ENCODE measurements at places on chromosomes 6 and 20.

DNA sequence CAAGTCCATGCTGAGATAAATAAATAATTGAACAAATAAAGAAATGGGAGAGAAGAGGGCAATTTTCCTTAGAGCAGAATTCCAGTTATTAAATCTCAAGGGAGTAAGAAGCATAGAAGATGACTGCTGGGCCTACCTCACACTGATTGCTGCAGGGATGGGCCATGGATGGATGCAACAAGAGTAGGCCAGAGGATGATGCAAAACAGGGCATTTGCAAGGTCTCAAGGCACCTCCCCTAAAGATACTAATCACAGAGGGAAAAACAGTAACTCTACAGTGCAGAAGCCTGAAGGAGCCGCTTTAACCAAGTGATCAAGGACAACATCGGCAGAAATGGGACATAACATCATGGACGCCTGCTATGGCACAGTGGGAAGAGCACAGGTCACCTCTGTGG lies 1.7 kb upstream of the SCP2D1 start:
- DNase-seq, result no peak

GRCh38 chr20:8800089-8800488 lies 268.8 kb upstream of the PLCB4 start:
- DNase-seq, result no peak

DNA sequence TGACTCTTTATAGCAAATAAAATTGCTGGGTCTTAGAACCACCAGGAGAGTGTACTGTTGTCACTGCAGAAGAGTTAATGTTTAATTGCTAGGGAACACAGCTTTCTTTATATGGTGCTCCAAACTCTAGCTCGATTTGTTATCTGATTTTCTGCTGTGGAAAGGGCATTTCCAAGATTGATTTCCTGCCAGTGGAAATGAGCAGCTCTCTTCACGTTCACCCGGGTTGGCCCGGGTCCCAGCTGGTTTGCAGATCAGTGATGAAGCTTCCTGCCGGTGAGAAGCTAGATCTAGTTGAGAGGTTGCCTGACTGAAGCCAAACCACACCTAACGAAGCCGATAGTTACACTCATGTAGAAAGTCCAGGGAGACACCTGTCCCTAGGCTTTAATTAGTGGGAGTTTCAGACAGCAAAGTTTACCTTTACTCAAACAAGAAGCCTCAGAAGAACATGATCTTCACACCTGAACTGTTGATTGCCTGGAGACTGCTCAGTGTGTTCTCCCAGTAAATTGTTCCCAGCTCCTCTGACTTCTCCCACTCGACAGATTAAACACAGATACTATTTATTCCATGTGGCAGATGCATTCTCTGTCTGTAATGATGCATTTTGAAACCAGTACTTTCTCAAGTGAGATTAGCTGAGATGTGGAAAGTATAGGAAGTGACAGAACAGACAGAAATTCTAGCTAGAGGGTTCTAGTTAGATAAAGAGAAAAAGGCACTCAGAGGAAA lies 27.8 kb downstream of the PAQR8 start:
- DNase-seq, result peak; percentile 38

- DNase-seq, result no peak
Observed at GRCh38 chr6:84500726-84501125, 263.7 kb downstream of the TBX18 start.

GRCh38 chr20:11891776-11892545 lies 25.7 kb upstream of the BTBD3 start:
- no peak for DNase-seq

DNA sequence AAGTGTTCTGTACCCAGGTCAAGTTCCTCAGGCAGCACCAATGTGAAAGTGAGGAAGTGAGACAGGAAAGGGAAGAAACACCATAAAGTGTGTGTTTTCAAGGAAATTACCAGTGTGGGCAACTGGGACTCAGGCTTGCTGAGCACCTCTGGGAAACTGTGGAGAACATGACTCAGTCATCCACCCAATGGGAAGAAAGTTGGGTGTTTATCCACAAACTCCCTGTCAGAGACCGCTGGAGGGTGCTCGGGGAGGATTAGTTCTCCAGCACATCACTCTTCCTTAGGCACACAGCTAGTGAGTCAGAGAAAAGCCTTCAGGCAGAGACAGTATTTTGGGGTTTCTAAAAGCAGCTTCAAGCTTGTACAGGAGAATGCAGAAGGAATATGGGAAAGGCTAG lies 93.6 kb downstream of the PCSK2 start:
- DNase-seq, result no peak

DNA sequence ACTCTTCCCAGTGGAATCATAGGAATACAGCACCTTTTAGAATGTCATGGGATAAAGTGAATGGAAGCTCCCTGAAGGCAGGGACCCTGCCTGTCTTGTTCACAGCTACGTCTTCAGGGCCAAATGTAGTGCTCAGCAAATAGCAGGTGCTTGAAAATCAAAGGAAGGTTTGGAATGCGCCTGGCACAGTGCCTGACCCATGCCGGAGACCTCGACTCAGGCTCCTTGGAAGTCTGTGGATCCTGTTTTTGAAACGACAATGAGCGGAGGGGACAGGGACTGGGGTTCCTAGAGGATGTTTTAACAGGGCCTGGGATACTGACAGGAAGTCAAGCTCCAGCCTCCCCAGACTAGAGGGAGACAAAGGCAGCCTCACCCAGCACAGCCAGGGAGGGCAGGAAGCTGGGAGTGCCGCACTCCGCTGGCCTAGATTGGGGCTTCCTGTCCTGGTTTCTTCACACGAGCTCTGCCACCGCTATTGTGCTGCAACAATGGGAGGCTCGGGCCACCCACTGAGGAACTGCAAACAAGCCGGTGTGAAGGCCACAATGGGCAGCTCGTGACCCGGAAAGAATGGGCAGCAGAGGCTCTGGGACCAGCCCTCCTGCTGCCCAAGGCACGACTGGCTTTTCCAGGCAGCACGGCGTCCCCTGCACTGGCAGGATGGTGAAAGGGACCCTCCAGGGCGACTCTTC lies 76.7 kb downstream of the PREX1 start:
- peak; percentile 12 for DNase-seq

DNA sequence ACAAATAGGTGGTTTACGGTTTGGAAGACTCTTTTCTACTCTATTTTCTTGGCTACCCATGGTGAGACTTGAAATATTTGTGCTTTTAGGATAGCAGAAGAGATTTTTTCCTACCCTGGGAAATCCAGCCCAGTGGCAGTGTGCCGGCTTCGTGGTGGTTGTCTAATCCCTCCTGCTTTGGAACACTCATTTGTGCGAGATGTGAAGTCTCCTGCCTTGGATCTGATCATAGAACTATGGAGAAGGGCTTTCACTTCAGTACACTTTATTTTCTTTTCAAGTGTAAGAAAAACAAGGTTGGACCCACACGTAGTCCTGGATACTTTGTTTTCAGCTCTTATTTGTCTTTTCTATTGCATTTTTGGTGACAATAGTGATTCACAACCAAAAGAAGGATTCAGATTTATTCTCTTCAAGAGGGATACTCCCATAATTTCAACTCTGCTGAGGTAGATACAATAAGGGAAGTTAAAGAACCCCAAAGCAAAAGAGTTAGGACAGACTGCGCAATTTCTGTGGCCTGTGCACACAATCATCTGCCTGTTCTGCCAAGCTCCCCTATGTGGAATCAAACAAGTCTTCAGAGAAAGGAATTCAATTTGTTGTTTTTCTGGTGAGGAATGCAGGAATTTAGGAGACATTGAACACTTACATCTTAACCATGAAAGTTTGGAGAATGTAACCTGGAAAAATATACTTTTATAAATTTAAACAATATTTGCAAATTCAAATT lies 413.2 kb downstream of the GJA1 start:
- DNase-seq, result no peak

DNA sequence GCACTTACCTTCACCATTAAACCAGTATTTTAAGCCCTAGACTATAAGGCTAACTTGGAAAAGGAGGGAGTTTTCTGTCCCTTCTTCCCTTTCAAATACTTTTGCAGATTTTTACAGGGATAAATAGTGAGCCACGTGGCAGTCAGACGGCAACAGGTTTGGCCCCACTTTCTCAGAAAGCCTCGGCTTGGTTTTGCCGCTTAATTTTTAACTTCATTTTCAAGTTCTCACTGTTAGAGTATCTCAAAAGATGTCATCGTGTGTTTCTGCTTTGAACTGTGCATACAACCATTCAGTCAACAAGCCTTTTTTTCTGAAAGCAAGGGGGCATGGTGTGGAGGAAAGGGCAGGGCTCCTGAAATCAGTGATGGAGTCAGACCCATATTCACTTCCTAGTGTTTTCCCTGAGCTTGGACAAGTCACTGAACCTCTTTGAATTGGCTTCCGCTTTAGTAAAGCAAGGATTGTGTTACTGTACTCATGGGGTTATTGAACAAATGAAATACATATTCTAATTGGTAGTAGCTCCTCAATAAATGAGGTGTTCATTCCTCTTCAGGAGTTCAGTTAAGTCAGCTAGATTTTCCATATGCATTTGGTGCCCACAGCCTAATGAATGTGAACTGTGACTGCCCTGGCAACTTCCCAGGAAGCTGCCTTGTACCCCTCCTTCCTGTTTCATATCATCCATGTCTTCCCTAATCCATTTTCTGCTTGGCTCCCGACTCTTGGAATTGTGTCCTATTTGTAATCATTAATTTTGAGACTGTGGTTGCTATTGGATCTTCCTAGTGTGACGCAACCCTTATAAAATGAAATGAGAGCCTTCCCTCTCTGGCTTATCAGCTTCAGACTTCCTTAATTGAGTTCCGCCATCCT lies at the start of gene SLC17A2:
Gene SLC17A2 (minus strand): TSS at position 160 of the 879 bp plus-strand sequence. CDS start 4,895 bp downstream, outside the sequence.
- DNase-seq, result no peak

- no peak for DNase-seq
Observed at GRCh38 chr20:1174787-1175186, 10.0 kb downstream of the TMEM74B start.

GRCh38 chr20:25223179-25223661 lies 24.7 kb upstream of the PYGB start:
- no peak for DNase-seq

DNA sequence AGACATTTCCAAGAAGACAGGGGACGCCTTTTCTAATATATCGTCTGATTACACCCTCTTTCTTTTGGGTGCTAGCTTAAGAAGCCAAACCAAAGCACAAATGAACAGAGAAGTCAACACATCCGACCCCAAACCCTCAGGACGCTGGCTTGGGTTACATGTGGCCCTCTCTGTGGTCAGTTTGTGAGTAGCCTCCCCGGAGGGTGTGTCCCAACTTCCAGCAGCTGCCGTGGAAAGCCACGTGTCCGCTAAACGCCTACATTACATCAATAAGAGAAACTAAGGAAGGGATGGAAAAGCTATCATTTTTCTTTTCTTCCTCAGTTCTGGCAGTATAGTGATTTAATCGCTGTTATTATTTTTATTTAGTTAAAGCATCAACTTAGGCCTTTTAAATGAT lies 487 bp upstream of the BMP6 start:
- no peak for DNase-seq

- DNase-seq, result no peak
Observed at GRCh38 chr6:5637714-5638113, 369.0 kb downstream of the NRN1 start.

DNA sequence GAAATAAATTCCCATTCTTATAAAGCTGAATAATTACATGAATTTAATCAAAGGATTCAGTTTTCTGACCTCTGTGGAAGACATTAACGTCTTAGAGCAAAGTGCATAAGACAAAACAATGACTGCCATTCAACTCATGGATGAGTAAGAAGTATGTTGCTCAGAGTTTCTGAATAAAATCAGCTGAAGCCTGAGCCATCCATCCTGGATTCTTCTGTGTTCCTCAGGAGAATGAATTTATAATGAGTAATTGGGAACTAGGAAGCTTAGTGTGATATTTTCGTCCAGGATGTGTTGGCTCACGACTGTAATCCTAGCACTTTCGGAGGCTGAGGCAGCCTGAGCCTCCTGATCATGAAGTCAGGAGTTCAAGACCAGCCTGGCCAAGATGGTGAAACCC lies 62.8 kb downstream of the PERP start:
- no peak for DNase-seq

- no peak for DNase-seq
Observed at GRCh38 chr20:48003021-48003420, 217.7 kb upstream of the SULF2 start.

DNA sequence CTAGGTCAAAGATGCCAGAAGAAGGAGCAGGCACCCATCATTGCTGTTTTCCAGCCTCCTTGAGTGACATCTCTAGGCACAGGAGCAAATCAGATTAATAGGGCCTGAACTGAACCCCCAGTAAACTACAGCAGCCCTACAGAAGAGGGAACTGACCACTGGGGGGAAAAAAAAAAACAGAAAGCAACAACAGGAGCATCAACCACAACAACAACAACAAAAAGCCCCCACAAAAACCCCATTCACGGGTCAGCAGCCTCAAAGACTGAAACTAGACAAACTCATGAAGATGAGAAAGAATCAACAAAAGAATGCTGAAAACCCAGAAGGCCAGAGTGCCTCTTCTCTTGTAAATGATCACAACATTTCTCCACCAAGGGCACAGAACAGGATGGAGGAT lies 537.4 kb upstream of the BTBD3 start:
- DNase-seq, result no peak

GRCh38 chr6:56516003-56516402 lies 126.7 kb downstream of the DST start:
- no peak for DNase-seq

DNA sequence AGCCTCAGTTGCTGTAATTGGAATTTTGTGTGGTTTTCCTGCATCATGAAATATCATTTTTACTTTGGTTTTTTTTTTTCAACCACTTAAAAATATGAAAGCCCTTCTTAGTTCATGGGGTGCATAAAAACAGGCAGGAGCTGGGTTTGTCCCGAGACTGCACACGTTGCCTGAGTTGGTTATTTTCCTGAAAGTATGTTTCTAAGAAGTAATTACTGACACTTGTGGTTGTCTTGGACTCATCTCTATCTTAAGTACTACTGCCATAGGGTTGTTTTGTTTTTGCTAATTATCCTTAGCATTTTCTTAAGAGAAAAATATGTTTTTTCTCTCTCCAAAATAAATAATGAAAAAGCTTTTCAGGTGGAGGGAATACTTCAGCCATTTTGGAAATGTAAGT lies 40.1 kb downstream of the FAM120B start:
- no peak for DNase-seq

- no peak for DNase-seq
Observed at GRCh38 chr6:7073082-7073820, 34.5 kb upstream of the RREB1 start.

DNA sequence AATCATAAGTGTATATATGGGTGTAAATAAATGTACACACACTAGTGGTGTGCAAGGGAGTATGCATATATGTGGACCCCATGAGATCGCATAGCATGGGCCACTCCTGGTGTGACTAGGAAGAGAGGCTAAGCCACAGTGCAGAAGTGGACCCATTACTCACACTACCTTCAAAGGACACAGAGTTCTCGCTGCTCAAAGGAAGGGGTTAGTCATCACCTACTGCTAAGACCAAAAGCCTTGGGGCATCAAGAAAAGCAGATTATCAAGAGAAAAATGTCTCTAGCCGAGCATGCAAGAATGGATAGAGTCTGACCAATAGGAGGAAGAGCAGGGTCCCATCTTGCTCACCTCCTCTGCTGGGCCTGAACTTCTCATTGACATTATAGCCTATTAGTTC lies 195.5 kb downstream of the MAFB start:
- DNase-seq, result no peak

GRCh38 chr6:53979468-53980067 lies 131.7 kb upstream of the MLIP start:
- no peak for DNase-seq

- no peak for DNase-seq
Observed at GRCh38 chr6:15063253-15063853, 182.5 kb upstream of the JARID2 start.

GRCh38 chr20:57672164-57672563 lies 37.7 kb downstream of the PMEPA1 start:
- no peak for DNase-seq

All from activated naive CD4-positive, alpha-beta T cell (primary cell).